Prostate gland (tissue), 2 donors: ENCODE measurements at places on chromosomes 3 and 15. TPM values are rescaled to one million over a fixed set of nuclear protein-coding genes. Genes with fewer than 3 reads are reported as not detected.

Gene SAXO2
- 4.0 TPM for total RNA-seq

Gene SLC35G2
- total RNA-seq: 17.4 TPM

Gene FANCD2OS
- total RNA-seq: 1.1 TPM

Gene STARD9
- total RNA-seq: 2.6 TPM

Gene GREM1
- total RNA-seq: 41.5 TPM

Gene B3GNT5
- total RNA-seq: 7.2 TPM

Gene AADACL2
- not detected for total RNA-seq

Gene LRRC31
- 0.91 TPM for total RNA-seq

Gene NR2F2
- total RNA-seq: 48.7 TPM

Gene DPPA2
- 2.1 TPM for total RNA-seq

Gene GOLGA8R
- total RNA-seq: 3.7 TPM

Gene RASGRP1
- total RNA-seq: 0.36 TPM

Gene RAB6B
- total RNA-seq: 7.1 TPM

Gene DIS3L
- 35.0 TPM for total RNA-seq

Gene DUOXA2
- total RNA-seq: not detected

Gene LRRN1
- total RNA-seq: 58.4 TPM
